ENCODE measurements at places on chromosomes 11 and 22. TPM values are rescaled to one million over a fixed set of nuclear protein-coding genes. Genes with fewer than 3 reads are reported as not detected.

Gene OSBP2
- total RNA-seq: 9.9 TPM

Gene PHOX2A
- total RNA-seq: not detected

Gene SUSD2
- total RNA-seq: 0.81 TPM

- no peak for DNase-seq
These were observed 154.1 kb downstream of the MYO18B start for GRCh38 chr22:25896098-25896497.

- peak; percentile 44 for DNase-seq
These were observed 702 bp downstream of the BIRC2 start for GRCh38 chr11:102347462-102348370.

DNA sequence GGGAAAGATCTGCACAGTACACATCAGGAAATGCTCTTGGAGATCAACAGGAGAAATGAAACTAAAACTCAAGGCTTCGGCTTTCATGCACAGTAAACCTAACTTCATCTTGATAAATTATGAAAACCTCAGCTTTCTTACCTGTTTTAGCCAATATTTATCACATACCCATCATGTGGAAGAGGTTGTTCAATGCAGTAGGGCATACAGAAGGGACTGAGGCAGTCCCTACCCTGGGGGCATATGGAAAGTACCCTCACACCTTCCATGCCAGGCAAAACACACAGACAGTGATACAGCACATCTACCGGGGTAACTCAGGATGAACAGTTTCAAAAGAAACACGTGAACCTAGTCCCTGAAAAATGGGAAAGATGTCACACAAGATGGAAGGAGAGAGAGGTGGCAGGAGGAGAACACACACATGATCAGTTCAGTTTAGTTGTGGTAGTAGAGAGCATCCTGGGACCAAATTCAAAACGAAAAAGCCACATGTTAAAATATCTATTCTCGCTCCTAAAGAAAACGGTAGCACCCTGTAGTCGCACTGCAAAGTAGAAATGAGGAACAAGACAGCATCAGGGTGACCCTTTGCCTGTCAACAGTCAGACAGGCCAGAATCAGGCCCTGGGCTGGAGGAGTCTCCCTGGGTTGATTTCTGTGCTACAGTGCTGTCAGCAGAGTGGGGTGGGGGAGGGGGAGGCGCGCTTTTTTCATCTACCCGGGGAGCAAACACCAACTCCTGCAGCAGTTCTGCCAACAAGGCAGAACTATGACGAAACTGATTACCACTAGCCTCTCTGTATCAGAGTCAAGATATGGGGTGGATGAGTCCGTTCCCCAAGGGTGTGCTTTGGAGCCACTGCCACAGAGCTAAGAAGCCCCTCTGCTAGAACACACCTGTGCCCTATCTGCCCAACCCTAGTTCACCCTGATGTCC, 1.3 kb downstream of the HIRA start:
- peak; percentile 16 for DNase-seq

DNA sequence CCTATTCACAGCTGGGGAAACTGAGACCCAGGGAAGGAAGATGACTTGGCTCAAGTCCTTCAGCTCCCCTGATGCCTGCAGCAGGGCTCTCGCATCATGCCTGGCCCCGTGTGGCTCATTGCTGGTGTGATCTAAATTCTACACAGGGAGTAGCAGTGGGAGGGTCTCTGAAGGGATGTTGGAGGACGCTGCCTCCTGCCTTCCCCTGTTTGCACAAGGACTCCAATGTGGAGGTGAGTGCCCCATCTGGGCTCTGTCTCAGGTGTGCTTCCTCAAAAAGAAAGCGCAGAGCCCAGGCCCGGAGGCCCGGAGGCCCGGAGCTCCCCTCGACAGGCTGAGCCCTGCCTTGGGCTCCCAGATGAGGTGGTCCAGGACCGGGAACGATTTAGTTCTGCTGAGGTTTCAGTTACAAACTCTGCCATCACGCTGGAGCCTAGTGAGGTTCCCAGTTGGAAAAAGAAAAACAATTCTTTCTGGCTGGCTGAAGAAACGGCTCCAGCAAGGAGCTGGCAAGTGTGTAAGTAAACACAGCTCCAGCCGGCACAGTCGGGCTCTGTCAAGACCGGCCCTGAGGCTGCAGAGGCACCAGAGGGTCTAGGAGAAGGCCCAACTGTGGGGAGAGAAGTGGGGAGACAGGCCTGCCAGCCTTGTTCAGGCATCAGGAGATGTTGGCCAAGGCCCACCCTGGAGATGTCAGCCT, 49.8 kb downstream of the NAT10 start:
- DNase-seq: no peak

DNA sequence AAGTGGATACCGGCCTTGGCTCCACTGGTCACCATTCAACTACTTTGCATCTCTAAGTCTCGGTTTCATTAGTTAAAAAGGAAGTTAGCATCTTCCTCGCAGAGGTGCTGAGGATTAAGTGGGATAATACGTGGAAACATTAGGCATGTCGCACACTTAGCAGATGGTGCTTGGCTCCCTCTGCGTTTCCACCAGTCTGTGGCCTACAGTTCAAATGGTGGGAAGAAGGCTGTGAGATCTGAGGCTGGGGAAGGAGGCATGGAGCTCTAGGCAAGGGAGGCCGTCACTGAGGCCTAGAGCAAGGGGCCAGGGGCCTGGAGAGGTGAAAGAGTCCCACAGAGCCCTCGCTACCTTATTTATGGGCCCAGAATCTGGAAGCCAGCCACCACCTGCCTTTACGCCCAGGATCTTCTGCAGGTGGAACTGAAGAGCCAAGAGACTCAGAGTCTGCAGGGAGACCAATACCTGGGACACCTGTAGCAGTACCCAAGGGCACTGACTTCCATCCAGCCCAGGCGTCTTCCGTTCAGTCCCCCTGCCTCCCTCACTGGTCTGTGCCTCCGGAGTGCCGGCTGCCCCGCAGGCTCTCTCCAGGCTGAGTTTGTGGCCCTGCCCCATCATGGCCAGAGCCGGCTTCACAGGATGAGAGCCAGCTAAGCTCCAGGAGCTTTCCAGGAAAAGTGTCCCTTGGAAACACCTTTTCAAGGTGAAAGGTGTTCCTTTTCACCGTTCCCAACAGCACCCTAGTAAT, 66.1 kb upstream of the A4GALT start:
- no peak for DNase-seq

DNA sequence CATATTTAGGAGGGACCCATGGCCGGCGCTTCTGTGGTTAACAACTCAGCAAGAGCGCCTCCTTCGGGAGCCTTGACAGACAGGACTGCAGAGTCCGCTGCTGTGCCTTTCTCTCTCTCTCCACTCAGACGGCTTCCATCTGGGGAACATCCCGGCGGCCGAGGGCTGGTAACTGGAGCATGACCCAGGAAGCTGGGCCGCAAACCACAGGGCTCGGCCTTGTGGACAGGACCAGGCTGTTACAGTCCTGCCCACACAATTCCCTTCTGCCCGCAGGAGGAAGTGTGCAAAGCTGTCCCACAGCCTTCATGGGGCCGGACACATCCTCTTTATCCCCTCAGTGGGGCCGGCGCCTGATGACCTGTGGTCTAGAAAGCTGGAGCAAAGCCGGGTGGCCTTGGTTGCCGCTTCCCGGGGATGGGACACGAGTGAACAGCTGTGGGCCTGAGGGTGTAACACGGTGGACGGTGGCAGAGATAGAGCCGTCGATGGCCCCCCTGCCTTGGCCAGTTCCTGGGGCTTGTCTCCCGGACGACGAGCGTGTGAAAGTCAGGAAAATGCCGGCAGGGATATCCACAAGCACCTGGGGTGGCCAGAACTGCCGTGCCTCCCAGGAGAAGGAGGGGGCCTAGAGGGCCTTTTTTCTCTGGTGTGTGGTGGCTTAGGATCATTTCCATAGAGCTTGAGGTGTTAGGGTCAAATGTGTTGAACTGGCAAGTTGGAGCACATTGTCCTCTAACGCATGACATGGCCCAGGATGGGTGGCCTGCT, 50.1 kb downstream of the FBLN1 start:
- DNase-seq: no peak

- no peak for DNase-seq
These were observed 1132.4 kb downstream of the BRD1 start for GRCh38 chr22:48695251-48695650.
